Fibroblast of skin of scalp (primary cell): ENCODE measurements at places on chromosomes 7 and 10.

- DNase-seq: no peak
Measured at GRCh38 chr7:22220941-22221340, 136.0 kb downstream of the RAPGEF5 start.

- peak; percentile 80 for DNase-seq
Measured at GRCh38 chr10:68598978-68599770, 39.0 kb downstream of the TET1 start.

- DNase-seq: no peak
Measured at GRCh38 chr7:13907831-13908230, 81.6 kb downstream of the ETV1 start.

DNA sequence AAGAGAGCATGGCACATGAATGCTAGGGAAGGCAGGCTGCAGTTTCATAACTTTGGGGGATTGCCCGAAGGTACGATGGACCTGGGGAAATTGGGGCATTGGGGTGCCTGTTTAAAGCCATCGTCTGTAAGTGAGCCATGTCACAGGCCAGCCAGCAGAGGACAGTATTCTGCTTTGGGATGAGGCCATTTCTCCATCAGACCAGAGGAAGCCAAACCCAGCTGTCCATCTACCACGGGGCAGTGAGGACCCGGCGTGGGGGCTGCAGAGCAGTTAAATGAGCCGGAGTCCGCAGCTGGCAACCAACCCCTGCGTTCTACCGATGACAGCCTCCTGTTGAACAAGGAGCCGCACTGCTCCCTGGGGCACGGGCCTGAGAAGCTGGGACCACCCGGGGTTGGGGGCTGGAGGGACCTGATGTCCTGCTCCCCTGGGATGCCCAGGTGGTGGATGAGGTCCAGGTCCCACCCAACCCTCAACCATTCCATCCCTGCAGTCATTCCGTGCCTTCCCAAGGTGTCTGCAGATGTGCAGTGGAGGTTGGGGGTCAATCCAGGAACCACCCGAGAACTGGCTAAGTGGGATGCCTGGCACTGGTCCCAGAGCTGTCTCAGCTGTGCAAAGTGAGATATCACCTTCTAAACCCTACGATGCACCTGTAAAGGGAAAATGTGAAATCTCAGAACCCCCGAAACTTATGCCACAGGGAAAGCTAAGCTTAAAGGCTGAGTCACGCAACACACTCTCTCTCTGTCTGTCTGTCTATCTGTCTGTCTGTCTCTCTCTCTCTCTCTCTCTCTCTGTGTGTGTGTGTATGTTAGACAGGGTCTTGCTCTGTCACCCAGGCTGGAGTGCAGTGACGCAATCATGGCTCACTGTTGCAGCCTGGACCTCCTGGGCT is 12.1 kb upstream of the RHBDD2 start:
- peak; percentile 72 for DNase-seq

GRCh38 chr10:32687116-32687515 is 241.2 kb downstream of the CCDC7 start:
- no peak for DNase-seq

DNA sequence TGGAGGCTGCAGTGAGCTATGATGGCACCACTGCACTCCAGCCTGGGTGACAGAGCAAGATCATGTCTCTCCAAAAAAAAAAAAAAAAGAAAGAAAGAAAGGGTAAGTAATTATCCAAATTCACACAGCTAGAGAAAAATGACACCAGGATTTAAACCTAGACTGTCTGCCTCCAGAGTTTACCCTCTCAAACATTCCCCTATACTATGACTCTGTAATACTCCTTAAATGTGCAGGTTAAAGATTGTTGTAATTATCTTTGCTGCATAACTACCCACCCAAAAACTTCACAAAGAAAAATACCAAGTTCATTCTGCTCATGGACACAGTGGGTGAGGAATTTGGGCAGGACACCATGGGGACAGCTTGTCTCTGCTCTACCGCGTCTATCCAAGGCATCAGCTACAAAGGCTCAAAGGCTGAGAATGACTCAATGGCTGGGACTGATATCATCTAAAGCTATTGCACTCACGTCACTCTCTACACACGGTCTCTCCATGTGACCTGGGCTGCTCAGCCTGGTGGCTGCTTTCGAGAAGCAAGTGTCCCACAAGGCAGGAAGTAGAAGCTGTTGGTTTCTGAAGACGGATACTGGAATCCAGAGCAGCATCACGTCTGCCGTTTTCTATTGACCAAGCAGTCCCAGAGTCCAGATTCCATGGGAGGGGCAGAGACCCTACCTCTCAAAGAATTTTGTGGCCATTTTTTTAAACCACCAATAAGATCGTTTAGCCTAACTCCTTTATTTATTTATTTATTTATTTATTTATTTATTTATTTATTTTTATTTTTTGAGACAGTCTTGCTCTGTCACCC is 185.7 kb upstream of the AUTS2 start:
- DNase-seq: peak; percentile 81

GRCh38 chr10:124025152-124025551 is 68.2 kb downstream of the CHST15 start:
- no peak for DNase-seq

GRCh38 chr10:44776181-44776580 is 135.0 kb upstream of the TMEM72 start:
- DNase-seq: no peak

GRCh38 chr10:107498983-107499382 is 334.5 kb upstream of the SORCS1 start:
- no peak for DNase-seq

- DNase-seq: no peak
Measured at GRCh38 chr7:80249619-80250295, 115.1 kb downstream of the GNAI1 start.

GRCh38 chr7:121261207-121261884 is 67.5 kb upstream of the WNT16 start:
- DNase-seq: no peak

- DNase-seq: no peak
Measured at GRCh38 chr7:22660732-22661131, 66.3 kb upstream of the IL6 start.

DNA sequence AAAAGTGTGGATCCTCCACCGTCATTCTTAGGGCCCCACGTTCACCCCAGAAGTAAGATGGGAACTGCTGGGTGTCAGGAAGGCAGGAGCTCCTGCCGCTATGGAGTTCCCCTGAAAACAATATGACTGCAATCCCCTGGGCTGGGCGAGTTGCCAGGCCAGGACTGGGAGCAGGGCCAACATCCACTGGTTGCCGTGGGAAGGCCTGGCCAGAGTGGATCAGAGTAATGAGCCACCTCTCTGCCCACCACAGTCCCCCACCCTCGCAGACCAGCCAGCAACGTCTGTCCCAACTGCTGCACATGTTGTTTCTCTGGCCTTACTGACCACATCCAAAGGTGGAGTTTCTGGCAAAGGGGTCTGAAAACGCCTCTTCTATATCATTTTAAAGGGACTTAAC is 86.6 kb downstream of the STRA8 start:
- DNase-seq: peak; percentile 62

DNA sequence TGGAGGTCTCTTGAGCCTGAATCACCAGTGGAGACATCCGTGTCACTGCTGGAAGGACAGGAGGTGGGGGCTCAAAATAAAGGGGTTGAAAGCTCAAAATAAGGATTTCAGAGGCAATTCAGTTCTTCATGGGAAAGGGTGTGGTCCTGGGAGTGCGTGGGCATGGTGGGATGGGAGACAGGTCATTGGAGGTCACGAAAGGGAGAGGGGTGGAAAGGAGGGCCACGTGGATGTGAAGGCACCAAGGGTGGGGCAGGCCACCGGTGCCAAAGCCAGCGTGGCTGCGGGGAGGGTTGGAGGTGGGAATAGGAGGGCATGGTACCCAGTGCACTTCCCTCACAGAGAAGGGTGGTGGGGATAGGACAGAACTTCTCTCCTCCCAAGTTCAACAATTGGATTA is 59.7 kb downstream of the HTR5A start:
- no peak for DNase-seq

DNA sequence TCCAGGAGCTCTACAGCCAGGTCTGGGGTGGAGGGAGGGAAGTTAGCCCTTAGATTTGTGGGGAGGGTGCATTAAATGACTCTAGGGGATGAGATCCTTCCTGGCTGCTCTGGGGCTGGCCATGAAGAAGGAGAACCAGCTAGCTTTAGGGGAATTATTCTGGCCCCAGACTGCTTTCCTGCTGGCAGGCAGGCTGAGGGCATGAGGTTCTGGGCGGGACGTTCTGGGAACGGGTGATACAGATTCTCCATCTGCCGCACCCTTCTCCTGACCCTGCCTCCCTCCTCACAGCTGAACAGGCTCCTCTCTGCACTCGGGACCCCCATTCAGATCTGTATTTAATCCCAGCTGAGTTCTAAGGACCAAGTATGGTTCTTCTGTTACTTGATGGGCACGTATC is 23.9 kb downstream of the GOLGA7B start:
- no peak for DNase-seq

GRCh38 chr10:110221721-110222261 is 14.4 kb downstream of the MXI1 start:
- peak; percentile 92 for DNase-seq

GRCh38 chr10:30873411-30873810 is 158.3 kb downstream of the ZNF438 start:
- DNase-seq: no peak

DNA sequence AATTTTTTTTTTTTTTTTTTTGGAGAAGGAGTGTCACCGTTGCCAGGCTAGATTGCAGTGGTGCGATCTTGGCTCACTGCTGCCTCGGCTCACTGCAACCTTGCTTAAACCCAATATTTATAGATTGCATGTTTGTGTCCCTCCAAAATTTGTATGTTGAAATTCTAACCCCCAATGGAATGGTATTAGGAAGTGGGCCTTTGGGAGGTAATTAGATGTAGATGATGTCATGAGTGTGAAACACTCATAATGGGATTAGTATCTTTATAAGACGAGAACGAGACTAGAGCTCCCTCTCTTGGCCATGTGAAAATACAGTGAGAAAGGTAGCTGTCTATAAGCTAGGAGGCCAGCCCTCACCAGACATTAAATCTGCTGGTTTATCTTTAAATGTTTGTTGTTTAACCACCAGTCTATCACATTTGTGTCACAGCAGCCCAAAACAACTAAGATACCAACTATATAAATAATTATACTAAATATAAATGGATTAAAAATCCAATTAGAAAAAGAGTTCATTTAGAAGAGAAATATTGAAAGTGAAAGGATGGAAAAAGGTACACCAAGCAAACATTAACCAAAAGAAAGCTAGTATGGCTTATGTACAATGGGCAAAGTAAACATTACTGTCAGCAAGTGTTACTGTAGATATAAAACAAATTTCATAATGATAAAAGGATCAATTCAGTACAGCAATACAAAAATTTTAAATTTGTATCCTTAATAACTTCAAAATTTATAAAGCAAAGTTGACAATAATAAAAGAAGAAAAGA is 9.3 kb downstream of the TCAF1 start:
- peak; percentile 42 for DNase-seq

- no peak for DNase-seq
Measured at GRCh38 chr7:100156331-100157068, 2.0 kb downstream of the TRAPPC14 start.

- no peak for DNase-seq
Measured at GRCh38 chr10:57785546-57785945, 482.1 kb downstream of the IPMK start.
